Activated T-helper 1 cell treated with anti-CD3 and anti-CD28 coated beads, Interleukin-2, amount 50 U/mL, for 16 hours (primary cell): ENCODE measurements at places on chromosomes 1 and 21.

GRCh38 chr1:152757747-152758146 lies at the start of gene KPRP:
KPRP (plus strand) TSS chr1:152758025; CDS start chr1:152759589, 1,564 bp downstream.
- no peak for DNase-seq

DNA sequence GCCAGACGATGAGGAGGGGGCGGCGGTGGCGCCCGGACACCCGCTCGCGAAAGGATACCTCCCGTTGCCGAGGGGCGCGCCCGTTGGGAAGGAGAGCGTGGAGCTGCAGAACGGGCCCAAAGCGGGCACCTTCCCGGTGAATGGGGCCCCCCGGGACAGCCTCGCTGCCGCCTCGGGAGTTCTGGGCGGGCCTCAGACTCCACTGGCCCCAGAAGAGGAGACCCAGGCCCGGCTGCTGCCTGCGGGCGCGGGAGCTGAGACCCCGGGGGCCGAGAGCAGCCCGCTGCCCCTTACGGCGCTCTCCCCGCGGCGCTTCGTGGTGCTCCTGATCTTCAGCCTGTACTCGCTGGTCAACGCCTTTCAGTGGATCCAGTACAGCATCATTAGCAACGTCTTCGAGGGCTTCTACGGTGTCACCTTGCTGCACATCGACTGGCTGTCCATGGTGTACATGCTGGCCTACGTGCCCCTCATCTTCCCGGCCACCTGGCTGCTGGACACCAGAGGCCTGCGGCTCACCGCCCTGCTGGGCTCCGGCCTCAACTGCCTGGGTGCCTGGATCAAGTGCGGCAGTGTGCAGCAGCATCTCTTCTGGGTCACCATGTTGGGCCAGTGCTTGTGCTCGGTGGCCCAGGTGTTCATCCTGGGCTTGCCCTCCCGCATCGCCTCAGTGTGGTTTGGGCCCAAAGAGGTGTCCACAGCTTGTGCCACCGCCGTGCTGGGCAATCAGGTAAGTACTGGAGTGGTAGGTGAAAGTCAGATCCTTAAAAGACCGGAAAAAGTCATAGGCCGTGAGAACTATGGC lies 588 bp downstream of the FLVCR1 start:
- no peak for DNase-seq

DNA sequence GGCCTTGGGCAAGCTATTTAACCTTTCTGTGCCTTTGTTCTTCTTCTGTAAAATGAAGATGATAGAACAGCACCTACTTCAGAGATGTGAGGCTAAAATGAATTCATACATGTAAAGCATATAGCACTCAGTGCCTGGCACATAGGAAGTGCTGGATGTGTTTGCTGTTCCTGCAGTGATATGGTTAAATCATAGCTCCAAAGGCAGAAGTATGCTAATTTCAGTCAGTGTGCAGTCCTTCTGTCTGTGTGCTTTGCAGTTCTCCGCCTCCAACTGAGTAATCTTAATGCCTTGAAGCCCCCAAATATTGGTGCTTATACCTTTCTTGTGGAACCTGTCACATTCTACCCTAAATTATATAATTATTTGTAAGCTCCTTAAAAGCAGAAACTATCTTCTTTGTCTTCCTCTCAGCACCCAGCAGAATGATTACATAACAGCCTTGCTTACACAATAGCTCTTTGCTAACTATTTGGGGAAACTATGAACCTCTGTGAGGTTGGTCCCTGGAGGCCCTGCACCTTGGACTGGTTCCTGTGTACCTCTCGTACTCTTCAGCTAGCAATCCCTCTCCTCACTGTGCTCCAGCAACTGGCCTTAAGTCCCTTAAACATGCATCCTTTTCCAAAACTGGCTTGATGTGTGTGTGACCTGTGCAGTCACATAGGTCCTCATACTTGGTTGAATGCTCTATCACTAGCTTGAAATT lies 57.0 kb upstream of the CACYBP start:
- no peak for DNase-seq

DNA sequence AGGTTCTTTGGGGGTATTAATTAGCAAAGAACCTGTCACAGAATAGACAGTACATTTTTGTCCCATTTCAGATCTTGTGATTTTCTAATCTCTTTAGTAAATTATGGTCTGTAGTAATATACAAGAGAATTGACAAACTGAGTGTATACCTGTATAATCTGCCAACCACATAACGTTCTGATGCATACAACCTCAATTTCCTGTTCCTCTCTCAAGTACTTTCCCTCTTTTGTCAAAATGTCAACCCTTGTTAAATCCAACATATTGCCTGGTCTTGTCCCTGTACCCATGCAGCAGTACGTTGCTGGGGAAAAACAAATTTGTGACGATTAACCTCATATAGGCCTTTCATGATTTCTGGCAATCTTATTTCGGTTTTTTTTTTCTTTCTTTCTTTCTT lies 1.1 kb downstream of the ARV1 start:
- no peak for DNase-seq

- no peak for DNase-seq
These were observed 23.4 kb downstream of the CHAF1B start for GRCh38 chr21:36408568-36408967.

GRCh38 chr21:43864962-43865539 lies at the start of gene AGPAT3:
AGPAT3 (plus strand) TSS chr21:43865223; CDS start chr21:43959682, 94,459 bp downstream.
- DNase-seq = no peak

DNA sequence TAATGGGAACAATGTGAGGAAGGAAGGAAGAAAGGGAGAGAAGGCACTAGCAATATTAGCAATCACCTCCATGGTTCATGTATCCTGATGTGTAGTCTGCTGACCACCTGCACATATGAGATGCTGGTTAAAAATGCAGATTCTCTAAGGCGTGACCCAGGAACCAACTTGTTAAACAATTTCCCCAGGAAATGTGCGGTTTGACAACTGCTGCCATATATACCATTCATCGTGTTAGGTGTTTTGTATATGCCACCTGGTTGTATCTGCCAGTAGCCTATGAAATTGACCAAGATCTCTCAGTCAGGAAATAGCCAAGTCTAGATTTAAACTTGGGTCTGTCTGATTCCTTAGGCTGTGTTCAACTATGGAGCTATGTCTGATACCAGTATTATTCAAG lies 4.1 kb downstream of the SEMA4A start:
- no peak for DNase-seq

DNA sequence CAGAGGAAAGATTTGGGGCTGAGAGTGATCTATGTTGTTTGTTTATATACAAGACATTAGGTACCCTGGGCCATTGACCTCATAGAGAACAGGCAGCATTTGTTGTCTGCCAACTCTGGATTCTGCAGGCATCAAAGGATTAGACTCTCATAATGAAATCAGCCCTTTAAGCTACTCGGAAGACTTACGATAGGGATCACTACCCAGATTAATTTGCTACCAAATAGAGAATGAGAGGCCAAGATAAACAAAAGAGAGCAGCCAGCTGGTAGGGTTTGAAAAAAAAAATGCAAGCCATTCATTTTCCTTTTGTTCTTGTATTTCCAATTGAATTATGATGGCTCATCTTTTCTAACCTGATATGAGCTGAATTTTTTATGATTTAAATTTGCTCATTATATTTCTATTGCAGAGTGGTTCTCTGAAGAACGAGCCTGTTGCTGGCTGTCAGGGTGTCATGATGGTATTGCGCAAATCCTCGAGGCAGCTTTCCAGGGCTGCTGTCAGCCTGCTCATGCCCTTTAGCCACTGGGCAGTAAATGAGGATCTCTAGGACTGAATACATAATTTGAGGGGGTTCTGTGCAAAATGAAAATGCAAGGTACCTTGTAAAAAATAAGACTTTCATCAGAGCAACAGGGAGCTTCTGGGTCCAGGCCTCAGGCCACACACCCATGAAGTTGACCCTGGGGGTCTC lies 116.4 kb upstream of the KCNJ15 start:
- no peak for DNase-seq

- DNase-seq = no peak
These were observed 355.8 kb upstream of the PTBP2 start for GRCh38 chr1:96365596-96366390.

DNA sequence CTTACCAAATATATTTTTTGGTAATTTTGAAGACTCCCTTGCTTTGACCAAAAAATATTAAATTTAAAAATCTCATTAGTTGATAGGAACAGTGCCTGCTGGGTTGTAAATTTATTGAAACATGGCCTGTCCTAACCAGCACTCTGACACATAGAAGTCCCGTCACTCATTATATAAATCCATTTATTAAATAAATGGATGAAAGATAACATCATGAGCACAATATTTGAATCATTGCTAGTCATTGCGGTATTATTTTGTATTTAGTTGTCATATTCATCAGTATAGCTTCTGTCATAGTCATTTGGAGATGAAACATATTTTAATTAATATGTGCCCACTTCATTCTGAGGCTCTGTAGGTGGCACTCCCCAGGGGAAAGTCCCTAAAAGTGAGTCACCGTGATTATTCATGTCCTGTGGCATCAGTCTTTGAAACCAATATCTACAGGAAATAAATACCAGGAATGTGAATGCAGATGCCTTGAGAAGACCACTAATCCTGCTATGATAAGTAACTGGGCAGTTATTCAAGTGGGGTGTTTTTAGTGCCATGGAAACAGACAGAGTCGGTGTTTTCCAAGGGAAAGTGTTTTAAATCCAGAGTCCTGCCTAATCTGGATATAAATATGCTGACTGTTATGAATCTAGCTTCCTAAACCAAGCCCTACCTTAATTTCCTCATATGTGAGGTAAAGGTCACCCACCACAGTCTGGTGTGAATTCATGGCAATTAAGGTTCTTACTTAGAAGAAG lies 302.0 kb downstream of the DUSP10 start:
- no peak for DNase-seq

GRCh38 chr1:160558660-160559380 lies 20.5 kb downstream of the CD84 start:
- no peak for DNase-seq

- DNase-seq = no peak
These were observed 36.9 kb upstream of the RGS1 start for GRCh38 chr1:192538407-192539296.

DNA sequence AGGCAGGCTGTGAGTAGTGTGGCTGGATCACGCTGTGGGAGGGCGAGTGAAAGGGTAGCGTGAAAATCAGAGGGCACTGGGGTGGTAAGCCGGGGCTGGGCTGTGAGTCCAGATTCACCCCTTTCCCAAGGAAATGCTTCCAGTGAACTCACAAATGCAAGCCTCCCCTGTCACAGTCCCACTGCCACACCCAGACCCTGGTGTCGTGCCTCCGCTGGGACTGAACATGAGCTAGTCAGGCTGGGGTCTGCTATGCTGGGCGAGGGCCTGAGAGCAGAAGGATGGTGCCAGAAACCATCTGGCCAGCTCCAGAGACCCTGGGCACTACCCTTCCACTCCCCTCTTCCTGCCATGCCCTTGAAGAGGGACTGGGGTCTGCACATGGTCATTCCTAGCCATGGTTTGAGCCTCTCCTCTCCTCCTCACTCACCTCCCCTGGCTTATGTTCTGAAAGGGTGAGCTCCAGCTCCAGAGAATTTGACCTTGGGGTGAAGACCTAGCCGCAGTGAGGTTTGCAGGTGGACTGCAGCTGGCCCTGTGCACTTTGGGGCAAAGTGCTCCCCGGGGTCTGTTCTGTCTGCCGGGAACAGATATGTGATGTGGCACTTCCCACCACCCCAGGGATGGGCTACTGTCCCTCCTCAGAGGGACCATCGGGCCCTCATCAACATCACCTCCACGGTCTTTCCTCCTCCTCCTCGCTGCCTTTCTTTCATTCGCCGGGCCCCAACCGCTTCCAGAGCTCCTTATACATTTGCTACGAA lies 365.6 kb downstream of the RPS6KC1 start:
- DNase-seq = no peak

- DNase-seq = no peak
These were observed 7.1 kb upstream of the SLAMF7 start for GRCh38 chr1:160731990-160732389.

GRCh38 chr1:10651389-10651766 lies 145.1 kb downstream of the CASZ1 start:
- no peak for DNase-seq

DNA sequence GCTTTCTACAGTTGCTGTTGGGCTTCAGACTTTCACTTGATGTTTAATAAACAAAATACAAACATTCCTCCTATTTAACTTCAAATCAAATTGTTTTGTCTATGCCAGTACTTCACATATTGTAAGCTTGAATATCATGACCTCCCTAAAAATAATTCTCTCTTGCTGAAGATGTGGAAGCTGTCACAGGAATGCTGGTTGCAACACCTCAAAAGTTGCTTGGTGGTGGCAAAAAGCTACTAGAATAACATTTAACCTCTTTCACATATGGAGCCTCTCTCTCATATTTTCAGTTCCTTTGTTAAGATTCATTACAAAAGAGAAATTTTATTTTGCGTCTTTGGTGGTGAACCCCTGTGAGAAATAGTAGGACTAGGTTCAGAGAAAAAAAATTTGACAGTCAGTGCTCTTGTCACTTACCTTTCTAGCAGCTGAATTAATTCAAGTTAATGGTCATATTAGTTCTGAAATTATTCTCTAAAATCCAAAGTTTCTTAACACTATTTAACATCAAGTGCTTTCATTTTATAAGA lies 25.5 kb upstream of the F13B start:
- no peak for DNase-seq

GRCh38 chr1:172024516-172024915 lies 183.2 kb downstream of the DNM3 start:
- no peak for DNase-seq

DNA sequence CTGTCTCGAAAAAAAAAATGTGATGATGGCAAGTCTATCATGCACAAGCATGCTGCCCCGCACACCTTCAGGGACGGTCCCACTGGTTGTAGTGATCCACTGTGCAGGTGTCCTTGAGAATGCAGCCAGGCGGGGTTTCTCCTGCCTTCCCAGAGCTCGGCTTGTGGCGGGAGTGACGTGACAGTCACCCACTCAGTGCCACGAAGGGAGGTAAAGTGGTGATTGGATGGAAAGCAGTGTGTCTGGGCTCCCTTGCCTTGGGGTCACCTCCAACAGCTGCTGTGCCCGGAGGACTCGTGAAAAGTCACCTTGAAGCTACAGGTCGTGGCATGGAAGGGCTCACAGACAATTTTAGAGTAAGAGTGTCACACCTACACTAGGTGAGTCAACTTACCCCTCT lies 33.5 kb upstream of the TRIM17 start:
- DNase-seq = no peak

DNA sequence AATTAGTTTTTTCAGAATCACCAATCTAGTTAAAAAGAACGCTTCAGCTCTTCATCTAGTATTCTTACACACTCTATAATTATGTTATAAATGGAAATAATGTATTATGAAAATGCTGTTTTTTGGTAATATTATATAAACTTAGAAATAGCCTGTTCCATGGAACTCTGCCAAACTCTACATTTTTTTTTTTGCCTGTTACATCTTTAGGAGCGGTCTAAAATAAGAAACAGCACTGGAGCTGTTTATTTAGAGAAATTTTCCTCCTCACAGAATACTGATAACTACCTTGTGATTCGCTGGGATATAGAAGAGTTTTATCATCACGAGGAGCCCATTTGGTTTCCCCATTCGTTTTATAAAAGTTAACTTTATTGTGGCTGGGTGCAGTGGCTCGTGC lies 58.5 kb downstream of the PKN2 start:
- no peak for DNase-seq
